AG09319 (cell line): ENCODE measurements at places on chromosomes 2 and 18.

- DNase-seq, result peak; percentile 56
These were observed at the start of gene KCMF1 for GRCh38 chr2:84970868-84971509. KCMF1 (plus strand) TSS chr2:84971161; CDS start chr2:84971452, 291 bp downstream.

DNA sequence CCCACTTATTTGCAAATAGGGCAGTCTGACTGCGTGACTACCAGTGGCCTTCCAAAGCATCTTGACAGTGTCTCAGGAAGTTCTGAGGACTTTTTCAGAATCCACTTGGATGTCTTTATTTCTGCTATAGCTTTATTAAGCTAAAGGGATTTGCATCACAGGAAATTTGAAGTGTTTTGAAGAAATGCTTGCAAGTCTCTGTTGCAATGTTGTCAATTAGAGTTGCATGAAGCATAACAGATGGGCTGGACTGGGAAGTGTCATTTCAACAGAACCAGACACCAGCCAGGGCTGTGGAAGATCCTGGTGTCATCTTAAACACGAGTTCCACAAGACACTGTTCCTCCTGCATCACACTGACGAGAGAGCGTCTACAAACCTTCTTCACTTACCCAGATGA lies 224.5 kb downstream of the EN1 start:
- no peak for DNase-seq

- DNase-seq, result no peak
These were observed 6.8 kb downstream of the RPL37A start for GRCh38 chr2:216505133-216506106.

- DNase-seq, result no peak
These were observed 345.2 kb downstream of the ALK start for GRCh38 chr2:29576231-29576630.

- no peak for DNase-seq
These were observed 141.1 kb upstream of the COPS8 start for GRCh38 chr2:236944561-236944960.

DNA sequence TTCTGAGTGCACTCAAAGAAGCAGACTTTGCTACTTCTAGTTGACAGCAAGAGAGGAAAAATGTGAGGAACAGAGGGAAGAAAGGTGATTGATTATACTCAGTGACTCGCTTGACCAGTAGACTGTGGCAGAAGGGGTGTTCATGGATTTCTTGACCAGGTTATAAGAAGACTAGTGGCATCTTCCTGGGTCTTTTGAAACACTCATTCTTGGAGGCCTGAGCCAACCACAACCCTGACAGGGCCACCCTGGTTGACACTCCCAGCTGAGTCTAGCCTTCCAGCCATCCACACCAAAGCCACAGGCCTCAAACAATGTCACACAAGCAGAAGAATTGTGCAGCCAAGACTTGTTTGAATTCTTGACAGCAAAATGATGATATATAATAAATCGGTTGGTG lies 366.3 kb downstream of the SS18 start:
- DNase-seq, result no peak

DNA sequence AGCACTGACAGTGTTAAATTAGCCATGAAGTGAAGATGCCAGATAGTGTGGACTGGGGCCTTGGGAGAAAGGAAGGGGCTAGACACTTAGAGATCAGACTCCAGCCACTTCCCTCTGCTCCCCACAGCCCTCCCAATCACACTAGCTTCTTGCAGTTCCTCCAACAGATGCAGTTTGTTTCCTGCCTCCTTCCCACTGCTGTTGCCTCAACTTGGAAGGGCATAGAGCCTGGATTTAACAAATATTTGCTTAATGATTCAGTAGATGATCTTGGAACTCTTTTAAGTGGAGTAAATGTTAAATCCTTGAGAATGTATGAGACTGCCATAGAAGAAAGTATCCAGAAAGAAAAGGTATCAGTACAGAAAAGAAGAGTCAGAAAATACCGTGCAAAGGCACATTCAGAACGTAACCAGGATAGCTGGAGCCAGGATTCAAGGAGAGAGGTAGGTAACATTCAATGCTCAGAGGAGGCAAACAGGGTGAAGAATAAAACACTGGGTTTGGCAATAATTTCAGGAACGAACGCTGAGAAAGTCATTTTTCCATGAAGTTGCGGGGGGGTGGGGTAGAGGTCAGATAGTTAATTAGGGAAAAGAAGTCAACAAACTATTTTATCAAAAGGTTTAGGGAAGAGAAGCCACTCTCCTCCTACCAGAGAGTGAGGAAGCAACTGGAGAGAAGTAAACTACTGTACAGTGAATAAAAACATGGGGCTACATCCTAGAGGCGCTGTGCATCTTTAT lies 1.3 kb upstream of the BZW1 start:
- DNase-seq, result peak; percentile 46

DNA sequence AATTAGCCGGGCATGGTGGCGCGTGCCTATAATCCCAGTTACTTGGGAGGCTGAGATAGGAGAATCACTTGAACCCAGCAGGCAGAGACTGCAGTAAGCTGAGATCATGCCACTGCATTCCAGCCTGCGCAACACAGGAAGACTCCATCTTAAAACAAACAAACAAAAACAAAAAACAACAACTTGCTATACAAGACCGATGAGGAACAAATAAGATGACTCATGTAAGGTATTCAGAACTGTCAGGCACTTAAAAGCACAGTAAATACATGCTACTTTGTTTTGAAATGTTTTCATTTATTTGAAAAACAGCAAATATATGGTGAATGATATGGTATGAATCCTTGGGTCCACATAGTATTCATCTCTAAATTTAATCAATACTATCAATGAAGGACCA lies 66.7 kb downstream of the TRIP12 start:
- no peak for DNase-seq

DNA sequence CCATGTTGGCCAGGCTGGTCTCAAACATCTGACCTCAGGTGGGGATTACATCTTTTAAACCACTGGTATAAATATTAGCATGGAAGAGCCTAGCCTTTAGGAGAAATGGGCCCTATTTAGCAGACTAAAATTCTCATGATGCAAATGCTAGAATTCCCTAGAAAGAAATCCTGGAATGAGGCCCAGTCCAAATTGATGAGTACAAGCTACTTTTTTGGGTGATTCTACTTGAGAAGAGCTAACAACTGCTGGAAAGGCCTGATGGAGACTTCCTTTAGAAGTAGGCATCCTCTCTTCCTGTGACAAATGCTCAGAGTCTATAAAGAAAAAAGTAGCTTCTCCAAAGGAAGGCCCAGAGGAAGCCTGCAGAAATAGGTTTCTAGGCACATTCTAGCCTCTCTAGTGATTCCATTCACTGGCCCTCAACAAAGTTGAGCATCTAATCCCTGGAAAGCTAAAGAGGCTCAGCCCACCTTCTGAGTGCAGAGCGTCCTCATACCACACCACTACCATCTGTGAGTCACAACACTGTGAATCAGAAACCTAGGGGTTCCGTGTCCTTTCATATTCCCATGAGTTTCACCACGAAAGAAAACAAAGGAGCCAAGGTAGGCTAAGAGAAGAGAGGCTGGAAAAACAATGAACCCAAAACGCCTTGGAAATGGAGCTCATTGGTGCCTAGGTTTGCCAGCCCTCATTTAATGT lies 183.1 kb downstream of the C1D start:
- DNase-seq, result no peak

DNA sequence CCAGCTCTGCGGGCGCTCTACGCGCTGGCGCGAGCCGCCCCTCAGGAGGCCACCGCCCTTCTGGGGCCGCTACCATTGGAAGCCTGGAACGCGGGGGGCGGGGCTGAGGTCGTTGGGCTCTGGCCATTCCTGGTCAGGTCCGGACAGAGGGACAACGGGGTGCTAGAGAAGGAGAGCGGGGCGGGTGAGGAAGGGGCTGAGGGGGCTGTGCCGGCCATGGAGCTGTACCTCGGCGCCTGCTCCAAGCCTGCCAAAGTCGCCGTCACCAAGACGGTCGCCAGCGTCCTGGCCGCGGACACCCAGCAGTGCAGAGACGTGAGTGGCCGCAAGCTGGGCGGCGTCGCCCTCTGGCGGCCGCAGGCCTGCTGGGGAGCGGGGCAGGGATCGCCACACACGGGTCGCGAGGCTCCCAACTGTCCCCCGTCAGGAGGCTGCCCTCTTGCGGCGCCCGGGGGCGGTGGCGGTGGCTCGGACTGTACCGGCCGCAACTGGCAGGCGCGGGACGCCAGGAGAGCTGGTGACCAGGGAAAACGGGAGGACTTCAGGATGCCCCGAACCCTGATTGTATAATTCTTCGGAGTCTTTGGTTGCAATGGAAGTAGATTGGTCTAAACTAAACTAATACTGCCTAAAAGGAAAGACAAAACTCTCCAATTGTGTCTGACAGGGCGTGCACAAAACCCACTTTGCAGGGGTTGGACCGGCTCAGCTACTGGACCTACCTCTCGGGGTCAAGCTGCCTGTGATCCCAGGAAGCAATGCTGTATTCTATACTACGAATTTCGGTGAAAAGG lies at the start of gene FSIP2:
TSS of gene FSIP2 (plus strand) at position 126 of the 794 bp plus-strand sequence. CDS start at position 217, 91 bp downstream.
- no peak for DNase-seq

DNA sequence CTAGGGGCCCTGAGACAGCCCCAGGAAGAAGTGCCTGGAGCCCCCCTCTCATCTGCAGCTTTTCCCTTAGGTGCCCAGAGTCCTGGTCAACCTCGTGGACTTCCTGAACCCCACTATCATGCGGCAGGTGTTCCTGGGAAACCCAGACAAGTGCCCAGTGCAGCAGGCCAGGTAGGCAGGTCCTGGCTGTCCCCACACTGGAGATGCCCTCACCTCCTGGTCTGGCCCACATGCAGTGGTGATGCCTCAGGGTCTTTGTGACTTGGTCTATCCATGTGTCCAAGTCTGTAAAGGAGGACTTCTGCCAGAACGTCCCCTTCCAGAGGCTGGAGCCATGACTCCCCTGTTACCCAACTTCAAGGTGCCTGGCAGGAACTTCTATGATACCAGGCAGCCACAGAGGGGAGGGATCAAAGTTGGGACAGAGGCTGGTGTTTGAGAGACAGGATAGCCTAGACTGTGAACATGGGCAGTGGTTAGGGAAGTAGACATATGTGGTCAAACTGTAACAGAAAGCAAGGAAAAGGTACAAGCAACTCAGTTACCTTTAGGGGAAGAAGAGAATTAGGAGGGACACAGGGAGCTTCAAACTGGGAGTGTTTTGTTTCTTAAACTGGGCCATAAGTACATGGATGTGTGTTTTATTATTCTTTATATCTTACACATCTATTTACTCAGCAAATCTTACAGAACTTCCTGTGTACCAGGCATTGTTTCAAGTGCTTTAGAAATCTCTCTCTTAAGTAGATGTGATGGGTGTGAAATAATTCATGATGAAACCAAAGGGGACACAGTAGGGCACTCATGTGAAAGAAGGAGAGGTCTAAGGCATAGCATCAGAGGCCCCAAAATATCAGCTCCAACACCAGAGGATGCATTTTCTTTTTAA lies 107.1 kb downstream of the PLB1 start:
- no peak for DNase-seq

DNA sequence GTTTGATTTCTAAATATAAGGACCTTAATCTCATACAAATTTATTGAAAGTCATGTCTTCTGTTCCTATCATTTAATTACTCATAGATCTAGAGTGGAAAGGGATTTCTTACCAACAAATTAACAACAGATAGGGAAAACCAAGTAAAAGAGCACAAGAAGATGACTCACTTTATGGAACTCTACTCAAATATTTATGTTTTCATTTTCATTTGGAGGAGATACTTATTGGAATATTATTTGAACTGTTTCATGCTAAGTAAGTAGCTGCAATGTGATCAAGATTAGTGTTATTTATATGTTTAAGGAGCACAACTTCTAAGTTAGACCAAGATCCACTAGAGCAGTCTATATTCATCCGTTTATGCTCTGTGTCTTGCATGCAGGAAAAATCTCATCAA lies 1.3 kb downstream of the NT5C1B start:
- DNase-seq, result no peak

DNA sequence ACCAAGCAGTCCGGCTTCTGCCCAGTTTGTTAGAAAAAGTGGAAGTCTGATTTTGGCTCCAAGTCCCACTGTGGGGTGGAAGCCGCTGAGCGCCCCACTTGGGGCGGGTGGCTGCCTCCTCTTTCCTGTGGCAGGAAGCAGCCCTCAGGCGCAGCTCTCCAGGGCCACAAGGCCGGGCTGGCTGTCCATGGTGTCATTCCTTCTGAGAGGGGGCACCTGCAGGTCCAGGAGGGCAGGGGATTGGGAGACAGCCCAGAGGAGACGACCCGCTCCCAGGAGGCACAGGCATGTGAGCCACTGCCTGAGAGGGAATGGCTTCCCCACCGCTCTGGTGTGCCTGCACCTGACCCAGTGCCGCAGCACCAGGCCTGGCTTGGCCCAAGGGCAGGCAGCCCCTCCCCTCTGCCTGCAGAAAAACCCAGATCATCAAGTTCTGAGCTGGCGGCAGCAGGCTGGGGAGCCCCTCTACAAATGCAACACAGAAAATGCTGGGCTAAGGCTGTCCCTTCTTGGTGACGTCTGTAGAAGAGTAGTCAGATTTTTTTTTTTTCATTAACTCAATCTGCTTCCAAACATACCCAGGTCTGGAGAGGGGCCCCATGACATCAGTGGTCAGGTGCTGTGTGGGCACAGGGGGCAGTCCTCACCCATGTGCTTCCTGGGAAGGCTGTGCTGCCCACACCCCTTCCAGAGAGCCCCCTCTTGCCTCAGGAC lies 38.4 kb downstream of the HS6ST1 start:
- DNase-seq, result no peak

GRCh38 chr2:215753808-215754207 lies 259.5 kb downstream of the MREG start:
- no peak for DNase-seq

DNA sequence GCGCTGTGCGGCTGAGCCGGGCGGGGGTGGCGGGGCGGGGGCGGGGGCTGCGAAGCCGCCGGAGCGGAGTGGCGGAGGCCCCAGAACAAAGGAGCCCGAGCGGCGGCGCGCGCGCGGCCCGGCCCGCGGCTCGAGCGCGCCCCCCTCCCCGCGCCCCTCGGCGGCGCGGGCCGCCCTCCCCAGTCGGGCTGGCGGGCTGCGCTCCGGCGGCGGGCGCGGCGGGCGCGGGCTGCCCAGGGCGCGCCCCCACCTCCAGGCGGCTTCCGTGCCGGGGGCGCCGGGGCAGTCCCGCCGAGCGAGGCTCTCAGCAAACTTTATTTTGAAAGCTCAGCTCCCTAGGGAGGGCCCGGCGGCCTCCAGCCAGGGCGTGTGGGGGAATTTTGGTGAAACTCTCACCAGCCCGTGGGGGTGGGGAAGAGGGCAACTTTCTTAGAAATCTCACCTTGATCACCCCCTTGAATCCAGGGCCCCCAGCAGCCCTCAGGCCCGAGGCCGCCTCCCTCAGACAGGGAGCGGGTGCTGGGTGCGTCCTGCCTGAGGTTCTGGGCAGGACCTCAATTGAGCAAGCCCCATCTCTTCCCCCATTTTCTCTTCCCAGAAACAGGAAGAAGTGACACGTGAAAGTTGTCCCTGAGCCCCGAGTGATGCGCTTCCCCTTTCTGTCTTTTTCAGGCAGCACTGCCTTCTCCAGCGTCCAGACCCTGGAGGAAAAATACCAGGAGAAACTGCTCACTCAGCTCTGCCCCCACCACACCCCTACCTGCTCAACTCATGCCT lies 786 bp downstream of the TET3 start:
- DNase-seq, result no peak
